Neural progenitor cell (in vitro differentiated cells): ENCODE measurements at places on chromosomes 3 and 15. TPM values are rescaled to one million over a fixed set of nuclear protein-coding genes. Genes with fewer than 3 reads are reported as not detected.

DNA sequence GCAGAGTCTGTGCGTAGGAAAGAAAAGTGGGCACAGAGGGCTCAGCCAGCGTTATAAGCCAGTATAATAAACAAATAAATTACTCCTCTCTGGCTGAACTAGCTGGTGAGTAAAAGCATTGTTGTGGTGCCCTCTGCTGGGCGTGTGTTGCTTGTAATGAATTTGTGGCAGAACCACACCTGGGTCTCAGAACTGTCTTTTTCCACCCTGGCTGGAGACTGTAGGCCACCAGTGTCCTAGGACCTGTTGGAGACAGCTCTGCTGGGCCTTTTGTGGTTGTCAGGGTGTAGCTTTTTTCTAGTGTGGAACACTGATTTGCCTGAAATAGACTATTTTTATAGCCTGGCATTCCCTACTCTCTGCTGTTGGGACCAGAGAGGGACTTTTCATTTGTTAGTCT is 130.5 kb upstream of the EIF1B start:
- peak; percentile 79 for DNase-seq

- DNase-seq, result no peak
These were observed 108.5 kb upstream of the PFN2 start for GRCh38 chr3:150079029-150079739.

DNA sequence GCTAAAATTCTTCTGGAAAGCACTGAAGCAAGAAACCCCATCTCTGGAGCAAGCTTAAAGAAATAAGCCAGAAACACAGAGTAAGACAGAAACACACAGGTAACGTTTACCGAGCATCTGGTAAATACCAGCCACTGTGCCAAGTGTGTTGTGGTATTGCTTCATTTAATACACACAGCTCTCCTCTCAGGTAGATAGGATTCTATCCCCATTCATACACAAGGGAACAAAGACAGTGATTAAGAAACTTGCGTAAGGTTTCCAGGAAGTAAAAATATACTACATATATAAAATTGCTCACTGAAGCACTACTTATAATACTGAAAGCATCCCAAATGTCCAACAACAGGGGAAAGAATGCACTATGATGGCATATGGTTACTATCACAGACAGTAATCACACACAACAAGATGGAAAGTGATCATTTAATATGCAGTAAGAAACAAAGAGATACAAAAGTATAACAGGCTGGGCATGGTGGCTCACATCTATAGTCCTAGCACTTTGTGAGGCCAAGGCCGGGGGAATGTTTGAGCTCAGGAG is 27.5 kb downstream of the TAMM41 start:
- DNase-seq, result no peak

GRCh38 chr3:107329088-107329487 is 48.2 kb upstream of the CCDC54 start:
- DNase-seq, result no peak

Gene COL6A6
- total RNA-seq, result 0.13 and 0.22 TPM in 2 replicates

Gene RHCG
- total RNA-seq, result not detected in 2 replicates

GRCh38 chr3:46722443-46722842 is 4.8 kb upstream of the PRSS50 start:
- no peak for DNase-seq
